ENCODE measurements at places on chromosomes 1 and 21.

DNA sequence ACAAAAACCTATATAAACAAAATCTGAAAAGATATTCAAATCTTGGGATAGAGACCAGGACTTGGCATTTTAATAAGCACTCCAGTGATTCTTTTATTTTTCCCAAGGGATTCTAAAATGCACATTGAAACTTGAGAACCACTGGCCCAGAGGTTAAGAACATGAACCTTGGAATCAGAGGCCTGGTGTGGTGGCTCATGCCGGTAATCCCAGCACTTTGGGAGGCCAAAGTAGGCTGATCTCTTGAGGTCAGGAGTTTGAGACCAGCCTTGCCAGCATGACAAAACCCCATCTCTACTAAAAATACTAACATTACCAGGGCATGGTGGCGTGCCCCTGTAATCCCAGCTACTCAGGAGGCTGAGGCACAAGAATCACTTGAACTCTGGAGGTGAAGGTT lies 12.9 kb upstream of the CEP85 start:
- DNase-seq, result no peak

DNA sequence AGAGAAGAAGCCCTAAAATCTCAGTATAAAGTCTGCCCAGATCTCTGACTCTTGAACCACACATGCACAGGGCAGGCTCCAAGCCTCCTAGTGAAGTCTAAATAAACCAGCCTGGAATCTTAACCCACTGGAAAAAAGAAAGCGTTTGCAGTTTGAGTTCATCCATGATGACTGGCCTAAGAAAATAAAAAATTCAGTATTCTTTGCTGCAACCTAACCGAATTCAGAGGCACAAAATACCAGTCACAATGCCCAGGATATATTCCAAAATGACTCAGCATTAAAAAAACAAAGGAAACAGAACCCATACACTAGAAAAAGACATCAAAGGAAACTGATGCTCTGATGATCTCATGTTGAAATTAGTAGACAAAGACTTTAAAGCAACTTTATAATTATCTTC lies 269.2 kb downstream of the SDCCAG8 start:
- no peak for DNase-seq

DNA sequence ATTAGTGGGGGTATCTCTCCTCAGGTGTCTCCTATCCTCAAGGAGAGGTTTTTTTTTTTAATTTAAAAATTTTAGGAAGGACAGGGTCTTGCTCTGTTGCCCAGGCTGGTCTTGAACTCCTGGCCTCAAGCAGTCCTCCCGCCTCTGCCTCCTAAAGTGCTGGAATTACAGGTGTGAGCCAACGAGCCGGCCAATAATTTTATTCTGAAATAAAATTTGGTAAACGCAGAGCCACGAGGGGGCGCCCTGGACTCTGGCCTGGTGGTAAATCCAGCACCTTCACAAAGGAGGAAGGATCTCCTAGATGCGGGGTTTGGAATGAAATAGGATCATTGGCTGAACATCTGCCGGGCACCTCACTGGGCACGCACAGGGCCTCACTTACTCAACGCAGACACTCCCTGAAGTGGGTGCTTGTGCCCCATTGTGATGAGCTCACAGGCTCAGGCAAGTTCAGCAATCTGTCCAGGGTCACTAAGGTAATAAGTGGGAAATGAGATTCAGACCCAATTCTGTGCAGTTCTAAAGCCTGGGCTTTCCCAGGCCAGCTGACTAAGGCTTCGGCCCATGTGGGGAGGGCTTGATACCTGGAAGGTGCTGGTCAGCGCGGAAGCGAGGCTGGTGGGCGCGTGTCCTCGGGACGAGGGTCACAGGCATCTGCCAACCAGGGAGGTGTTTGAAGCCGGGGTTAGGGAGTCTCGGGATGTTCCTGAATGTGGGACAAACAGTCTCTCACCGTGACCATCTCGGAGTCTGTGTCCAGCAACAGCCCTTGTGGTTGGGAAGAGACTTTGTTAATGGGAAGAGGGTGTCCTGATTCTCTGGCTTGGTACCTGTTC lies 32.7 kb upstream of the ETV3 start:
- peak; percentile 5 for DNase-seq

DNA sequence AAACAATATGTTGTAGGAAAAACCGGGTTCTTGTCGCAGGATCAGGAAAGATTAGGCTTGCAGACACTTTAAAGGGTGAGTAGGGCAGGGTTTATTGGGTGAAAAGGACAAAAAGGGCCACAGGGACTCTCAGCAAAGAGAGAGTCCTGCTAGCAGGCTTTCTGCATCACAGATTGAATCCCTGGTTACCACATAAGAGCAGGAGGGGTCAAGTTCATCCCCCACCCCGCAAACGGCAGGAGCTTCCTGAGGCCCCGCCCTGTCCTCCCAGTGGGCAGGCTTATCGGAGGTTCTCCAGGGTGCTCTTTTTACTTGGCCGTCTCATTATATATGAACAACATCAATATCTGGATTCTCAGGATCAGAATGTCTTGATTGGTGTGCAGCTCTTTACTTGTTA lies 47.7 kb downstream of the SYCP1 start:
- no peak for DNase-seq

GRCh38 chr1:65393928-65394327 lies 26.5 kb upstream of the LEPR start:
- no peak for DNase-seq

DNA sequence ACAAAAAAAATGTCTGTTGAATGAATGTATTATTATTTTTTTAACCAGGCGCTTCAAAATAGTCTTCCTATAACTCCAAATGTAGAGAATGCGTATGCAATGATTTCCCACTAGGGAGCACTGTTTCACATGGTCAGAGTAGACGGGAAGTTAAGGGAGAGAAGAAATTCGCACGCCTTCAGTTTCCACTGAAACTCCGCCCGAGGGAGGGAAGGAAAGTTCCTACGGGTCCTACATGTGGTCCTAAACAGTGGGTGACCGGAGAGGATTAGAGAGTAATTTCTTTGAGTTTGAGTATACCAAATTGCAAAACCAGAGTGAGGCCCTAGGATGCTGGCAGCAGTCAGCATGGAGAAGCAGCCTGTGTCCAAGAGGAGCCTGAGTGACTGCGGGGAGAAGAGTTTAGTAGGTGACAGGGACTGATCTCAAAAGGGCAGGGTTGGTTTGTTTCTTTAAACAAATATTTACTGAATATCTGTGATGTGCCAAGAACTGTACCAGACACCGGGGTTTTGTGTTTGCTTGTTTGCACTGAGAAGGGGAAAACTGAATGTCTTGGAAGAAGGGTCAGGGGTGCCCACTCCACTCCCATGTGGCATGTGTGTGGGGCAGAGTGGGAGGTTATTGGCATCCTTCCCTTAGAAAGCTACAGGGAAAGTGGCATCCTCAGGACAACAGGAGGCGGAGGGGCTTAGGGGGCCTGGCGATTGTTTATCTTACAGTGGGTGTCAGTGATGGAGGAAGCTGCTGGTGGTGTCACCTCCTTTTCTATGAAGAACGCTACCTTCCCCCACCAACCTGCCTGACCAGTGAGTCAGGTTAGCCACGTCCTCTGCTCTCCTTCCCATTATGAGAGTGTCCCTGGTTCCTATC lies 22.8 kb downstream of the RNU5D-1 start:
- DNase-seq, result no peak

DNA sequence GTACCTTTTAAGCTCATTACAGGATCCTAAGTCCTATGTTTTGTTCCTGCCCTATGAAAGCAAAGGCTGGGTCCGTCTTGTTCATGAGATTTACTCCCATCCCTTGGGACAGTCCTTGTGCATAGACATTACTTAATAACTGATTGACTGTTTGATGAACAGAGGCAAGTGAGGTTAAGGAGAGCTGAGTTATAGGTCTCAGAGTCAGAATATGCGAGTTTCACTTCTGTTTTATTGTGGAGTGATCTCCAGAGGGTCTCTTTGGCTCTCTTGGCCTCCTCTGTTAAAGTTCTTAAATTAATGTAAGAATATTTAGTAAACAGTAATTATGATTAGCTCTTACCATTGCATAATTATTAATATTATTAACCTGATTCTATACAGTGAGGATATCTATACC lies 52.6 kb downstream of the BRINP2 start:
- no peak for DNase-seq

GRCh38 chr1:28162151-28162550 lies 14.3 kb downstream of the PTAFR start:
- no peak for DNase-seq

GRCh38 chr1:211630236-211631081 lies 45.0 kb downstream of the NEK2 start:
- no peak for DNase-seq

DNA sequence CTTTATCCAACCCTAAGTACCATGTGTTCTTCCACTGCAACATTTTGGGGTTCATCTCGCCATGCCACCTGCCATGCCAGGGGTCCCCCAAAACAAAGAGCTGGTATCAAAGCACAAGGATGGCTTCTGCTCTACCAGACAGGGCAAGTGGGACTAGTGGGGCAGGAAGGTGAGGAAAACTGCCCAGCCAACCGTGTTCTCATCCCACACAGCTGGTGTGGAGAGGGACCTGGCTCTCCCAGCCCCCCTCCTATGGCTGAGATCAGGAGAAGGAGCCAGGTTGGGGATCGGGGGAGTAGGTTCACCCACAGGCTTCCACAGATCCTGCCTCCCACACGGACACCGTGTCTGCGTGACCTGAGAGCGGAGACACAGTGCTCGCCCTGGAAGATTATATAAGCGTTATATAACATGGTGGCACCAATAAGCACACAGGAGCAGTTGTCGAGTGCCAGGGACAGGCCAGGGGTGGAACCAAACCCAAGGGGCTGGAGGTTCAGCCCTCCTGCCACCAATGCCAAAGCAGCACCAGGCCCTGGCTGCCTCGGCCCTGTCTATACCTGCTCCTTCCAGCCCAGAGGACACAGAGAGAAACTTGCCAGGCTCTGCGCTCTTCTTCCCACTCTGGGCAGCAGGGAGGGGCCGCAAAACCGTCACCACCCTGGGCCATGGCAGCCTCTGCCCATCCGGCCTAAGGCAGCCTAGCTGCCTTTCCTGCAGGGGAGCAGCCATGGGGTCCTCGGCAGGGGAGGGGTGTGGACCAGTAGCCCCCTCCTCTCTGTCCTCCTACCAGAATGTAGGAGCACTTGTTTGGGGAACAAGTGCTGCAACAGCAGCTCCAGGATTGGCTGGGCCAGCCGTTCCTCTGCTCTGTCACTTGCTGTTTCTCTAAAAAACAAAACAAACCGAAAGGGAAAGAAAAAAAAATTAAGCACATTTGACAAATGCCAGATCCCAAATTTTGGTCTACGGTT lies 43.5 kb downstream of the CD34 start:
- DNase-seq, result no peak

GRCh38 chr1:8419861-8420260 lies 101.9 kb downstream of the SLC45A1 start:
- no peak for DNase-seq

DNA sequence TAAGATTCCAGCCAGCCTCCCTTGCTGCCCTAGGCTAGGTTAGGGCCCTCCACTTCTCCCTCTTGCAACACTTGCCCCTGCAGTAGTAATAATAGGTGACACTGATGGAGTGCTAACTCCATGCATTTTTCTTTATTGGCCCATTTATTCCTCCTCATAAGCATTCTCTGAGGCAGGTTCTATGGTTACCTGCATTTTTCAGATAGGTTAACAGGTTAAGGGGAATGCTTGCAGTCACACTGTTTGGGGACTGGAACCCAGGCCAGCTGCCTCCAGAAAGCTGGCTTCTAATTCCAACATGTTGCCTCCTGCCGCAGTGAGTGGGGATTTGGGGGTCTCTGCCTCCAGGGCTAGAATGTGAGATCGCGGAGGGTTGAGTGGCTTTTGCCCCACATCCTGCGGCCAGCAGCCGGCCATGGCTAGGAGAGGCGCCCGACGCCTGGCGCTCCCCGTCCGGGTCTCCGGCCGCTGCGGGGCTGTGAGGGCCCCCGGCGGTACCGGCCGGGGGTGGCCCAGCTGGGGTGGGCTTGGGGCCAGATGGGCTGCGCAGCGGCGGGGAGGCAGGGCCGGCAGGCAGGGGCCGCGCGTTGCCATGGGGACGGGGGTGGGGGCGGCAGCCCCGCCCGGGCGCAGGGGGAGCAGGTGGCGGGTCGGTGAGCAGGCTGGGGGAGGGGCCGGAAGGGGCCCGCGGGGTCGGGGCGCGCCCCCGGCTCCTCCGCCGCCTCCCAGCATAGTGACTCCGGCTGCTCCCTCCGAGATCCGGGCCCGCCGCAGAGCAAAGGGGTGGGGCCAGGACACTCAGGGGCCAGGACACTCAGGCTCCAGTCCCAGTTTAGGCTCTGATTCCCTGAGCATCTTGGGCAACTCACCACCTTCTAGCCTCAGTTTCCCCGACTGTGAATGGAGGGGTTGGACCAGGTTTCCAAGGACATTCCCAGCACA lies 68.4 kb upstream of the SSBP3 start:
- no peak for DNase-seq

DNA sequence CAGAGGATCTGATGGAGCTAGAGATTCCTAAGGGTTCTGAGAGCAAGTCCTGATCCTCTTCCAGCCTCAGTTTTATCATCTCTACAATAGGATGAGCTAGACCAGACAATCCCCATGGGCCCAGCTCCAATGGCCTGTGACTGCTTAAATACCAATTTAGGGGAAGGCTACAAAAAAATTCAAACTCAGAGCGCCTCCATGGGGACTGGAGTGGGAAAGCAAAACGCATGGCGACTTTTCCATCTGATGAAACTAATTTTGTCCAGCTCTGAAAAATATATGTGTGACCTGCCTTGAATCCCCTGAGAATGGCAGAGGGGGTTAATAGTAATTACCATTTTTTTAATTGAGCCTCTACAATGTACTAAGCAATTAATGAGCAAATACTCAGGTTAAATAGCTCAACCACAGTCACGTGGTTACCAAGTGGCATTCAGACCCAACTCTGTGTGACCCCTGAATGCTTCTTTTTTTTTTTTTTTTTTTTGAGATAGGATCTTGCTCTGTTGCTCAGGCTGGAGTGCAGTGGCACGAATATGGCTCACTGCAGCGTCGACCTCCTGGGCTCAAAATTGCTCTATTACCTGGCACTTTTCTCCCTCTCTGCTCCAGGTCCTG lies 8.4 kb downstream of the EXTL1 start:
- DNase-seq, result no peak

DNA sequence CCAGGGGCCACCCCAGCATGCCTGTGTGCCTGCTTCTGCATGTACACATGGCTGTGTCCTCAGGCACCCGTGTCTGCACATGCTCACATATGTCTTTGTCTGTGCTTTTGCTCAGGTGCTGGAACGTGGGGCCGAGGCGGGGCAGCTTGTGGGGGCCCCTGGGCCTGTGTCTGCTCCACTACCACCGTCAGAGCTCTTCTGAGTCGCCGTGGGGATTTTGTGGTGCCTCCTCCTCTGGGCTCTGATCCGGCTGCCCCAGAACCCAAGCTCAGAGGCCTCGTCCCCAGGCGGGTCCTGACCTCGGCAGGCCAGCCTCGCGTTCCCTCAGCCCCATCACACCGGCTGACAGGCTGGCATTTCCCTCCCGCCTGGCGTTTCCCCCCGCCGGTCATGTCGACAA lies 104.6 kb upstream of the ACTRT2 start:
- DNase-seq, result no peak

DNA sequence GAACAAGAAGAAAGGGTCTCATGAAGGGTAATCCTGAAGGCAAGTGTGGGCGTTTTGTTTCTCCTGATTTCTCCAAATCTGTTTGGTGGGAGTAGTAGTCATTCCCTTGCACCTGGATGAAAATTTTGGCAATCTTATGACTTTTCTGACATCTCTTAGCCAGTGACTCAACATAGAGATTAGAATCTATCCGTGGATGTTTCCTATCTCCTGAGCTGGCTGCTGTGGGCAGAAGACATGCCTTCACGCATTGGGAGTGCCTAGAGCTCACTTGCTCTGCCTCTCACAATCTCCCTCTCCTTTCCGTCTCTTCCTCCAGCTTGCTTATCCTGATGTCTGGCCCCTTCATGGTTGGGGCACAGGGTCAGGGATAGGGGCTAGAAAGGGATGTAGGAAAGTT lies 174.2 kb upstream of the NFIA start:
- DNase-seq, result no peak

- DNase-seq, result no peak
Observed at GRCh38 chr1:33370301-33370700, 49.4 kb upstream of the A3GALT2 start.

- no peak for DNase-seq
Observed at GRCh38 chr1:88731475-88732269, 47.6 kb downstream of the PKN2 start.
